ENCODE measurements at places on chromosomes 3 and 15.

DNA sequence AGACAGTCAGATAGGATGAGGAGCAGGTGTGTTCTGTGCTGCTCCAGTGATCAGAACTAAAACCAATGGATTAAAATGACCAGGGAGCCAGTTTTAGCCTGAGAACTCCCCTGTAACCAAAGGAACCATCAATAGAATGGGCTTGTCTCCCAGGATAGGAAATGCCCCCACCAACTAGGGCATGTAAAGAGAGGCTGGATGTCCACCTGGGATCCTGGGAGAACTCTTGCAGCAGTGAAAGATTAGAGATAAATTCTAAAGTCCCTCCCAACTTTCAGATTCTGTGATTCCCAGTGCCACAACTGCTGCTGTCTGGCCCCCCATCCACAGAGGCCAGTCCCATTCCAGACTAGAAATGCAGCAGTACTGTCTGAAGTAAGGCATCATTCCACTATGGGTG is 33.8 kb downstream of the HDC start:
- DNase-seq, result no peak

DNA sequence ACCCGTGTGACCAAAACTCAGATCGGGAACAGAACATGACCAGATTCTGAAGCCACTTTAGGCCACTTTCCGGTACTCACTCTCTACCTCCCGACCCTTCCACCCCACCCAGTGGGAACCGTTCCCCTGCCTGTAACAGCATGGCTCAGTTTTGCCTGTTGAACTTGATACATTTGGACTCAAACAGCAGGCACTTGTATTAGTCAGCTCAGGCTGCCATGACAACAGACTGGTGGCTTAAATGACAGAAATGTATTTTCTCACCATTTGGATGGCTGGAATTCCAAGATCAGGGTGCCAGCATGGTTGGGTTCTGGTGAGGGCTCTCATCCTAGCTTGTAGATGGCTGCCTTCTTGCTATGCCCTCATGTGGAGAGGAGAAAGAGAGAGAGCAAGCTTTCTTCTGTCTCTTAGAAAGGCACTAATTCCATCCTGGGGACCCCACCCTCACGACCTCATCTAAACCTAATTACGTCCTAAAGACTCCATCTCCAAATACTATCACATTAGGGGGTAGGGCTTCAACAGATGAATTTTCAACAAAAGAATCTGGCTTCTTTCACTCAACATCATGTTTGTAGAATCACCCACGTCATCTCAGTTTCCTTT is 9.3 kb upstream of the SSUH2 start:
- no peak for DNase-seq

DNA sequence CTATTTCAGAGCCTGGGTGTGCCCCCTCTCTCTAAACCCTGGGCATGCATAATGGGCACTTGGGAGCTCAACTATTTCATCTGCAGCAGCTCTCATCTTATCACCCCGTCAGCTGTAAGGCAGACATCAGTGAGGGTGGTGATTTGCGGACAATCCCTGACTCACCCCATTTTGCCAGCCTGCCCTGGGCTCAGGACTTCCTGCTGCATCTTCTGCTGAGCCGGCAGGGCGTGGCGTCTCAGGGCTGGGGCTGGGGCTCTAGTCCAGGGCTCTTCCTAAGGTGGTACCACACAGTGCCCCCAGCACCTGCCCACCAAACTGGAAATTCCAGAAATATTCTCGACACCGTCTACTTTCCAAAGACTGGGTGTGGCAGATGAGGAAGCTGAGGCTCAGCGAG is 925 bp upstream of the PSTPIP1 start:
- DNase-seq, result peak; percentile 71

- DNase-seq, result no peak
Observed at GRCh38 chr3:58670506-58671135, 4.0 kb upstream of the FAM3D start.

- DNase-seq, result no peak
Observed at GRCh38 chr3:130405956-130406355, 60.5 kb downstream of the COL6A5 start.

DNA sequence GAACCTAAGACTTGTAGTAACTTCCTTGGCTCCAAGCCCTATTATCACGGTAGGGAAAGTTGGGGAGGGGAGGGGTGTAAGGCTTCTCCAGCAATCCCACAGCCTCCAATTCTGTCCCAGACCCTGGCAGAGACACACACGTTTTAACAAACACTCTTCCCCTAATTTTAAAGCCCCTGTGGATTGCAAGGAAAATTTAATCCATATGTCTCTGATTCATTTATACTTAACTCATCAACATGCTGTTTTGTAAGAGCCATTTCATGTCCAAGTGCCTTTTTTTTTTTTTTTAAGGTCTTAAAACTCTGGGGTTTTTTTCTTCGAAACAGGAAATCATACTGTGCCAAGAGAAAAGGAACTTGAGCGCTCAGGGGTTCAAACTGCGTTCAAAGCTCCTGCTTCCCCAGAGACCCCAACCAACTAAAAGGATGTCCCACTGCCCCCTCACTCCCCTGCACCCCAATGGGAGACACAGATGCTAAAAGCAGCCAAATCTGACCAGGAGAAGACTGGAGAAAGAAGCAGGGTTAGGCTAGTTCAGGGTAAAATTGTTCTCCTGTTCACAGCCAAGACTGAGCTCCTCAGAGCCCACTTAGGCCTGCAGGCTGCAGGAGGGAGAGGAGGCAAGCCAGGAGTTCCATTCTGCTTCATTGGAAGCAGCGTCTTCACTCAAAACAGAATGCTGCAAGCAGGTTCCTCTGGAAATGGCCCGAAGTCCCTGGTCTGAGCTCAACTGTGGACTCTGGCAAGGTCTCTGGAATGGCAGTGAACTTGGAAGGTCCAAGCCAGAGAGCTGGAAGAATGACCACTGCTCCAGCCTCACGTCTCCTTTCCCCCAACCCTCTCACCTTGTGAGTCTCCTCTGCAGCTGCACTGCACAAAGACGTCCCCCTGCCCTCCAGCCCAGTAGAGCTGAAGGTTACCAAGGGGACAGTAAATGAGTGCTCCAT is 172.5 kb downstream of the NTRK3 start:
- no peak for DNase-seq

Measured in activated naive CD4-positive, alpha-beta T cell treated with Interleukin-2 at 50 U/mL for 16 hours (primary cell).